Renal pelvis (tissue), 12 donors: ENCODE measurements at places on chromosomes 11 and 22.

DNA sequence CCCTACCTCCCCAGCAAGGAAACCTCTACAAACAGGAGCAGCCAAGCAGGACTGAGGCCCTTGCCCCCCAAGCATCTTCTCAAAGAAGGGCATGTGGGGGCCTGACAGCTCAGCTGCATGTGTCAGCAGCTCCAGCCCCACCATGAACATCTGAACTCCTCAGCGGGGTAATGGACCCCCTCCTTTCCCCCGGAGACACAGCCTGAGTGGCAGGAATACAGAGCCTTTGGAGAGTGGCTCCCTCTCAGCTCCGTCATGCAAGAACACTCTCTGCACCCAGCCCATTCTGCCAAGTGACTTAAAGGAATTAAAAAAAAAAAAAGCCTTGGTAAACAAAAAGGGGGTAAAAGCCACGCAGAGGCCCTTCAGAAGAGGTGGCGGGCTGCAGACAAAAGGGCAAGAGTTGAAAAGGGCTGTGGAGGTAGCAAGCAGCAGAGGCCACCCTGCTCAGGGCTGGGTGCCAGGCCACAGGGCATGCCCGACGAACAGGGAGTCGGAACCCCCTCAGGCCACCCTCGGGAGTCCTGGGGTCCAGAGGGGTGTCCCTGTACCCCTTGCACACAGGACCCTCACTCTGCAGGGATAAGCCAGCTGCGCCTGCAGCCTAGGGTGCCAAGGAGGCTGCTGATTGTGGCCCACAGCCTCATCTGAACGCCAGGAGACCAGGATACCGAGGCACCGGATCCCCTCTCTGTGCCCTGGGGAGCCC lies 62.5 kb downstream of the MACROD1 start:
- no peak for DNase-seq

- no peak for DNase-seq
These were observed 7.2 kb downstream of the STK33 start for GRCh38 chr11:8586805-8587204.

DNA sequence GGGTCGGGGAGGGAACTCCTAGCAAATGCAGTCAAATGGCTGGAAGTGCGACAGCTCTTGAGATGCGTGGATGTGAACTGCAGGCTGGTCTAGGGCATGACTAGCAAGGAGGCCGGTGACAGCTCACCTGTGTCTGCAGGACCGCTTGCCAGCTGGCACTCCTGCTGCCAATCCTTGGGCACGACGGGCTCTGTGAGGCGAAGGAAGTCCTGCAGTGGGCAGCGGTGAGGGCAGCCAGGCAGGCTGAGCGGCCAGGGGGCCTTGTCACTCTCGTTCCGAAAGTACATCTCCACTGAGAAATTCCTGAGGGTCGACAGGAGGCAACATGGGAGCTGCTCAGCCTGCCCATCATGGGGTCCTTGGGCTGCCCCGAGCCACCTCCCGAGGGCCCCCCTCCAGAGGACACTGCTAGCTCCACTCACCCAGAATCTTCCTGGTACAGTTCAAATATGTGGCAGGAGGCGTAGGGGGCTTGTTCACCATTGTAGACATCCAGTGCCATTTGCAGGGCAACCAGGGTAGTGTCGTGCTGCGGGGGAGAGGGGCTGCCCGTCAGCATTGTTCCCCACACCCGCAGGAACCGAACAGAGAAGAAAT lies 5.9 kb downstream of the ACP2 start:
- no peak for DNase-seq

GRCh38 chr11:23974601-23975000 lies 522.3 kb upstream of the LUZP2 start:
- no peak for DNase-seq

- DNase-seq, result no peak
These were observed 38.4 kb upstream of the PHF21A start for GRCh38 chr11:46159680-46160079.

DNA sequence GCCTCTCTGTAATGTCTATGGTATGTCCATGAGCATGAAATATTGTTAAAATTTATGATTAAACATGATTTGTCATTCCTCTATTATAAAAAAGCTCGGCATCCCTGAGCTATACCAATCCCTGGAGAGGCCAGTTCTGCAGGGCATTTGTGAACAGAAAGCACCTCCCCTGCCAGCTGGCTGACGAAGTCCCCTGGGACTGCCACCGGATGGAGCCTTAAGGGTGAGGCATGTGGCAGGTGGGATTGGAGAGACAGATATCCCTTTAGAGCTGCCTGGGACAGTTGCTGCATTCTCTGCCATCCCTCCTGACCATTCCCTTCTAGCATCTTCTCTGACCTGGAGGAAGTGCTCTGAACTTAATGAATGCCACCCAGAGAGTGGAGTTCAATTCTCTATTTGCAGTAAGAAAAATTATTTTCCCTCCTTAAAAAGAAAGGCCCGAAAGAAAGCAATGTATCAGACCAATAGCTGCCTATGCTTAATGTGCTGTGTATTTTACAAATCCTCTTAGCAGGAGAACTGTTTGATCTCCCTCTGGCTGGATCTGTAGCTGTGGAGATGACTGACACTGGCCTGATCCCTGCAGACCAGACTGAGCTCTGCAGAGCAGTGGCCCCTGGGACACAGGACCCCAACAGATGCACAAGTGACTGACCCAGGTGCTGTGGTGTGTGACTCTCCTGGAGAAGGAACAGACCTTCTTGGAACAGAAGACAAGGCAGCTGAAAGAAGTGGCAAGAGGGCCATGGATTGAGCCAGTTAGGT lies 219.0 kb upstream of the NAV2 start:
- no peak for DNase-seq

DNA sequence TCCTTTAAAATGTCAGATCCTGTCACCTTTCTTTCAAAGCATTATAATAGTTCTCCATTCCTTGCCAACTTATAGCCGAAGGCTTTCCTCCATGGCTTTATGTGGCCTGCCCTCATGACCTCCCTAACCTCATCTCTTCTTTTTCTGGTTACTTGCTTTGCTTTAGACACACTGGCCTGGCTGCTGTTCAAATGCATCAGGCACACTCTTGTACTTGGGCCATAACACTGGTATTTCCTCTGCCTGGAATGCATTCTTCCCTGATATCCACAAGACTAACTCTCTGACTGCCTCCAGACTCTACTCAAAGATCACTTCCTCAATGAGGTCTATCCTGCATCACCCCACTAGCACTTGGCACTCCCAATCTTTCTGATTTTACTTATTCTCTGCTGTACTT lies 710.3 kb downstream of the KCNA4 start:
- DNase-seq, result no peak

GRCh38 chr11:40323241-40323640 lies 1136.2 kb downstream of the LRRC4C start:
- DNase-seq, result no peak

- peak; percentile 29 for DNase-seq
These were observed 1.1 kb upstream of the BIRC2 start for GRCh38 chr11:102345904-102346303.

GRCh38 chr11:30454111-30454510 lies 131.2 kb downstream of the ARL14EP start:
- DNase-seq, result peak; percentile 42

DNA sequence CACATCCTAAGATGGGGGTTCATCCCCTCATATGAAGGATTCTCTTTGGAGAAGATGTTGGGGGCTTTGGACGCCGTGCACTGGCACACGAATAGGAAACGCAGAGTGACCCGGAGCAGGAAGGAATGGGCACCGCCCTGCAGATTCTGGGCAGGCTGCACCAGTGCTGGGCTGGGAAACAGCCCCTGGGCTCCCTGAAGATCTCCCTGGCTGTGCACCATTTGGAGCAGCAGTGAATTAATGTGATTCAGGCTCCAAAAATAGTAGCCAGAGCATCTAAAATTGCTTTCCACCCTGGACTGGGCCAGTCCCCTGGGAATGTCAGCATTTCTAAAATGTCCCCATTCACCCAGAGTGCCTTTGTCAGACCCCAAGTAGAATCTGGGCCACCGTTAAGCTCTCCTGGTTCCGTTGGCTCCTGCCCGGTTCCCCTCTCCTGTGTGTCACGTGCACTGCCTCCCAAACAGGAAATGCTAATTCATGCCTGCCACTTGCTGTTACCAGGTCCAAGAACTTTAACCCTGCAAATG lies 18.6 kb downstream of the IRAG1 start:
- DNase-seq, result no peak

DNA sequence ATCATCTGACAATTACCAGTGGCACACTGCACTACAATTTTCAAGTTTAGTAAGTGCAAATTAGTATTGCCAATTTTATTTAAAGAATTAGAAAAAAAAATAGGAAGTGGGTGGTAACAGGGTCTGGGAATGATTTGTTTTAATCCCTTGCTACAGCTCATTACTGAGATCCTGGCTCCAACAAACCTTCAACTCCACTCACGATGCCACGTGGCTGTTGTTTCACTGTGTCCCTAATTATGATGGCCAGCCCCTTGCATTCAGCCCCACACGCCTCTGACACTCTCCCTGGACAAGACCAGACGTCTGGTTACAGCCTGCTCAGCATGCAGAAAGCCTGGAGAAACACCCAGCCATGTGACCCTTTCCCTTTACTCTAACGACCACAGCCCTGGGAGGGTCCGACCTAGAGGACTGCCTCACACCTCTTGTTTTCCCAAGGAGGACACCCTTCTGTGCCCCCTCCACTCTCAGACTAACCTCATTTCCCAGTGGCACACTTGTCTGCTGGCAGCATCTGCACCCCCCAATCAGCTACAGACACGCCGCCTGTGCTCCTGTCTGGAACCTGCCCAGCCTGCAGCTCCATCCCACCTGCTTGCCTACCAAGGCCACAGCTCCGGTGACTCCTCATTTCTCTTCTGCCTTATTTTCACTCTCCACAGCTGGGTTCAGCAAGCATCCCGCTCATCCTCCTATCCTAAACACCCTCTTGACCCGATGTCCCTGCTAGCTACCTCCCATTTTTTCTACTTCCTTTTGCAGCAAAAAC lies 18.5 kb upstream of the SLC25A1 start:
- no peak for DNase-seq

GRCh38 chr22:30733181-30733631 lies 38.5 kb downstream of the OSBP2 start:
- no peak for DNase-seq

GRCh38 chr11:59900366-59901126 lies 22.0 kb downstream of the OOSP3 start:
- no peak for DNase-seq

- no peak for DNase-seq
These were observed 14.7 kb upstream of the XBP1 start for GRCh38 chr22:28815111-28815510.

- no peak for DNase-seq
These were observed 16.1 kb downstream of the MICAL2 start for GRCh38 chr11:12126344-12127019.

GRCh38 chr22:47377926-47378560 lies 615.6 kb downstream of the TBC1D22A start:
- no peak for DNase-seq

DNA sequence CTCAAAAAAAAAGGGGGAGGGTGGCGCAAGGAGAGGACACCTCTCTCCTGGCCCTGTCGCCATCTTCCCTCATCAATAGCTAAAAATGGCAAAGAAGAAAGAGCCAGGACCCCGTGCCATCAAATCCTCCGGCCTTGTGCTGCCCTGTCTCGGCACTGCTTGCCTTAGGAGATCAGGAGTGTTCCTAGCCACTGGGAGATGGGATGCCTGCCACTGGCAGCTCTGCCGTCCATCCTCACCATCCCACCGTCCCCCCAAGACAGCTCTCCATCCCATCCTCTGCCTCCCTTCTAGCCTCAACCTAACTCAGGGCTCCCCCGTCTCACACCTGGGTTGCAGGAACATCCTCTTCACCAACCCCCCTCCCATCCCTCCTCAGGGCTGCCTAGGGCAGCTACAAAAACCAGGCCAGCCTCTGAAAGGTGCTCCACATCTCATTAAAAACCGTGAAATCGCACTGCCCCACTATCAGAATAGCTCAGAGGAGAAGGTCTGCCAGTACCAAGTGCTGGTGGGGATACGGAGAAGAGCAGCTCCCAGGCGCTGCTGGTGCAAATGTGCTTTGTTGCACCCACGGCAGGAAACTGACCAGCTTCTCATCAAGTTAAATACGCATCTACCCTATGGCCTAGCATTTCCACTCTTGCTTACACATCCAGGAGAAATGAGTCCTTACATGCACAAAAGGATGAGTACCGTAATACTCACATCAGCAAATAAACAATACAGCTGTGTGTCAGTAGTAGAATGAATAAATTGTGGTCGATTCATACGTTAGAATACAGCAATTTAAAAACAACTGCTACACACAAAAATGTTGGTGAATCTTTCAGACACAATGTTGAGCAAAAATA lies 31.7 kb upstream of the GCAT start:
- DNase-seq, result no peak

- DNase-seq, result no peak
These were observed 620.1 kb upstream of the KIRREL3 start for GRCh38 chr11:127620671-127621070.

GRCh38 chr11:113238721-113239120 lies 75.7 kb upstream of the TTC12 start:
- no peak for DNase-seq

GRCh38 chr11:120643284-120643683 lies 131.7 kb downstream of the GRIK4 start:
- no peak for DNase-seq

DNA sequence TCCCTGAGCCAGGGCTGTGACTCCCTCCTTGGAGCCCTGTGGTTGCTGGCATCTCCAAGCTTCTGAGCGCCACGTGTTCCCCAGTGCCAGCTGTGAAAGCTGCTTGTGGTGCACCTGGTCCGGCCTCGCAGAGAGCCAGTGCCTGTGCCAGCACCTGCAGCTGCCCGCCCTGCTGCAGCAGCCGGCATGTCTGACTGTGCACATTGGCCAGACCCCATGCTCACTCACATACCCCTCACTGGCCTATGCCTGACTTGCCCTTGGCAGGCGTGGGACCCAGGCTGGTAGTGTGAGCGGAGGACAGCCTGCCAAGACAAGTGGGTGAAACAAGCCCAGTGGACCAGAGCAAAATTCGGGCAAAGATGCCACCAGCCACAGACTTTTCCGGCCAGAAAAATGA lies 9.8 kb downstream of the MRPL48 start:
- DNase-seq, result no peak

DNA sequence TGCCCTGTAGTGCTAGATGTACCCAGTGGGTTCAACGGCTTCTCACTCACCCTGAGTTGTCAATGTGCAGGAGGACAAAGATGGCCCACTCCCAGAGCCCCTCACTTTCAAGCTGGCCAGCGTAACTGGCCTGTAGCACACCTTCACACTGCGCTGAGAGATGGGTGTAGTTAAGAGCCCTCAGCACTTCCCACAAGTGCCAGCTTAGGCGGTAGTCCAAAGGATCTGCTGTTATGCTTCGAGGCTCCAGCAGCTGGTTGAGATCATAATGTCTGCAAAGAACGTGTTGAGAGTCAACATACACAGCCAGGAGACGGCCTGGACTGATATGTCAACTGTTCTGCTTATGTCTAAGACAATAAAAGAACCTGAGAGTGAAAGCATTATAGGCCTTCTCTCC lies 14.7 kb upstream of the CHRNA10 start:
- no peak for DNase-seq

- no peak for DNase-seq
These were observed 115.9 kb downstream of the TBC1D22A start for GRCh38 chr22:46878191-46878948.

GRCh38 chr11:35173616-35174566 lies 34.9 kb downstream of the CD44 start:
- DNase-seq, result no peak
